Stimulated activated CD4-positive, alpha-beta T cell treated with anti-CD3 and anti-CD28 coated beads, Interleukin-1b, Interleukin-23, amount 100 ng/mL, for 48 hours (primary cell): ENCODE measurements at places on chromosomes 16 and 17.

GRCh38 chr17:63544467-63545301 lies 5.6 kb upstream of the DCAF7 start:
- no peak for DNase-seq

DNA sequence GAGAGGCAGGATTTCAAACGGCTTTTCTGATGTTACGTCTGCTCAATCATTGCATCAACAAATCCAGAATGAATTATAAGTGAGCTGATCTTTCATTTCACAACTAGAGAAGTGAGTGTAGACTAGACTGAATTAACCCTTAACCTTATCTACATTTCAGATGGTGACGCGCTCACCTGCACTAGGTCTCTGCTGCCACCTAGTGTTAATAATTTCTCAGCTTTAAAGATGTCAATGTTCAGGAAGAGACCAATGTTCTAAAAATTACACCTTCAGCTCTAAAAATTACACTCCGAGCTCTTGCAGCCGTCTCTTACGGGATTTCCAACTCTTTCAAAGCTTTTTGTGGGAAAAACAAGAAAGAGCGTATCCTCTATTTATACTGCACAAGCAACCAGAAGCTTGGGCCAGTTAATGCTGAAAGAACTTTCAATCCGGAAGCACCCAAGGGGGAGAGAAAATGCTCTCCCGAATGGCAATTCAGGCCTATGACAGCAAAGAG lies 88.2 kb upstream of the FA2H start:
- DNase-seq: peak; percentile 13

DNA sequence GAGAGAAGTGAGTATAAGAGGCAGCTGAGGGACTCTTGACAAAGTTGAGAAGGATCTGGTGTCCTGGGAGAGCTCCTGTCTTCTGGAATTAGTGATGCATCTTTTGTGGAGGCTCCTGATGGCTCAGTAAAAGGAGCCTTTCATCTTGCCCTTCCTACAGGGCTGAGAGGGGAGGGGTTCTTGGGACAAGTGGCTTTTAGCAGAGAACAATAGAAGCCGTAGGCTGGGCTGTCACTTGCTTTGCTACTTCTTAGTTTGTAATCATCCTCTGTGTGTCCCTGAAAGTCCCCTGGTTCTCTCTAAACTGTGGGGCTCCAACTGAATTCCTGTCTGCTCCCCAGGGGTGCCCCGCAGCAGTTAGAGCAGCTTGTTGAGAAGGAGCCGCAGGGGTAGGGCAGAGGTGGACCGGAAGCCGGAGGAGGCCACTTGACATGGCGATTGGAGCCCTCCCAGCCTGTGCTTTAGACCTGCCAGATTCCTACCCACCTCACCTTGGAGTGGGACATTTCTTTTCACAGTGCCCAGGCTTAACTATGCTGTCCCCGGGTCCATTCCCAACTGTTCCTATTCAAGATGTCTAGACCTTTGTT lies 85.1 kb downstream of the PRKCA start:
- no peak for DNase-seq

DNA sequence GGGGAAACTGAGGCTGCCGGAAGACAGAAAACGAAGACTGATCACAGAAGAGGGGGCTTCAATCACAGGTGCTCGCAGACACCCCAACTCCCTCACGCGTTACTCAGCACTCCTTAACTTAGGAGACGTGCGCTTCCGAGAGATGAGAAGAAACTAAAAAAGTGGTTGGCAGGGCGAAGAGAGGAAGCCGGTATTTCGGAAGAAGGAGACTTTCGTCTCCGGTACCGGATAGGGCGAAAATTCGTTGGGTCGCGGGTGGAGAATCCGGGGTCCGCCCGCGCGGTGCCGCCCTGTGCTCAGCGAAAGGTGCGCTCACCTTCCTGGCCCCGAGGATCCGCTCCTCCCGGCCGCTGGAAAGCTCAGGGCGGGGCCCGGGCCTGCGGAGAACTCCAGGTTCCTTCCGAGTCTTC lies 917 bp upstream of the TBX2 start:
- no peak for DNase-seq

- DNase-seq: no peak
These were observed 6.1 kb upstream of the C17orf107 start for GRCh38 chr17:4893272-4893671.

GRCh38 chr16:2689968-2690801 lies 7.9 kb downstream of the KCTD5 start:
- no peak for DNase-seq

- DNase-seq: no peak
These were observed 29.4 kb downstream of the UNK start for GRCh38 chr17:75814021-75814395.

DNA sequence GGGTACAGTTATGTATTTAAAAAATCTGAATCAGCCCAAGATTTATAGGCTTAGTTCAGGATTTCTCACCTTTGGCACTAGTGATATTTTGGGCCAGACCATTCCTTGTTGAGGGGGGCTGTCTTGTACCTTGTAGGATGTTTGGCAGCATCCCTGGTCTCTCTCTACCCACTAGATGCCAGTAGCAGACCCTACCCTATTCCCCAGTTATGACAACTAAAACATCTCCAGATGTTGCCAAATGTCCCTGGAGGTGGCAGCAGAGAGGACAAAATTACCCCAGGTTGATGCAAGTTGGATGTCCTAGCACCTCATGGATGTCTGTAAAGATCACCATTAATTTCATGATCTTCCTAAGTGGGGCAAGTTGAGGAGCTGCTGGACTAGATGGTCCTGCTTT lies 45.8 kb downstream of the SYT17 start:
- DNase-seq: no peak

GRCh38 chr16:56281249-56281805 lies 90.0 kb downstream of the GNAO1 start:
- DNase-seq: no peak

GRCh38 chr17:35146214-35146833 lies 1.3 kb upstream of the UNC45B start:
- no peak for DNase-seq

GRCh38 chr16:1825864-1826690 lies 548 bp downstream of the HAGH start:
- DNase-seq: peak; percentile 67

DNA sequence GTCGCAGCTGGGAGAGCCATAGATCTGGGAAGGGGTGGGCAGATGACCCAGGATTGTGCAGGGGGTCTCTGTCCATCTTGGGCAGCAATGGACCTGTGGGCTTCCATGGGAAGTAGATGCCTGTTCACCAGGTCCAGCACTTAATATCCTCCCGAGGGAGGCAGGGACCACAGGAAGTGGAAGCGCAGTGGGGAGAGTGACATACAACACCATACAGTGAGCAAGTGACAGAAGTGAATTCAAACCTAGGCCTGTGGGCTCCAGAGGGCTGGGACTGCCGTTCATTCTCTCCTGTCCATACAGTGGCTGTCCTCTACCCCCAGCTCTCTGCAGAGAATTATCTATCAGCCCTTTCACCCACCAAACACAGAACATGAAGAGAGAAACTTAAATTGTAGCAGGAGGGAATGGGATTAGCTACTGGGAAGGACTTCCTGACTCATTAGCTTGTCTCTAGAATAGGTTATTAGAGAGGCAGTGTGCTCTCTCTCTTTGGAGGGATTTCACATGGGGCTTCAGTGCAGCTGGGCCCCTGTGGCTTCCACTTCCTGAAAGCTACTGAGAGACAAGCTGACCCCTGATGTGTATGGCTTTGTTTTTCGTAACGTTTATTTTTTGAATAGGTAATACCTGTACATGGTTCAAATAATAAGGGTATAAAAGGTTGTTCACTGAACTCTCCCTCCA lies 13.1 kb upstream of the SEZ6 start:
- DNase-seq: no peak

DNA sequence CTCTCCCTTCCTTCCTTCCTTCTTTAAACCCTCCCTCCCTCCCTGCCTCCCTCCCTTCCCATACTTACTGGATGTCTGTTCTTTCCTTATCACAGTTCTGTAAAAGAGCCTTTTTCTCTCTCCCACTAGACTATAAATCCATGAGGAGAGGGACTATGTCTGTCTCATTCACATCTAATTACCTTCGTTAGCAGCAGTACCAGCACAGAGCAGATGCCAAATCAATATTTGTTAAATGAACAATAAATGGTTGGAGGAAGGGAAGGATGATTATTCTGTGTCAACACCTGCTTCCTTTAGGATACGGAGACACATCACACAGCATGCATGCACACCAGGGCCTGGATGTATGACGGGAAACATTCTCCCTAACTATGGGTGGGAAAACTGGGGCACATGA lies 94.2 kb downstream of the DNAH3 start:
- DNase-seq: no peak

DNA sequence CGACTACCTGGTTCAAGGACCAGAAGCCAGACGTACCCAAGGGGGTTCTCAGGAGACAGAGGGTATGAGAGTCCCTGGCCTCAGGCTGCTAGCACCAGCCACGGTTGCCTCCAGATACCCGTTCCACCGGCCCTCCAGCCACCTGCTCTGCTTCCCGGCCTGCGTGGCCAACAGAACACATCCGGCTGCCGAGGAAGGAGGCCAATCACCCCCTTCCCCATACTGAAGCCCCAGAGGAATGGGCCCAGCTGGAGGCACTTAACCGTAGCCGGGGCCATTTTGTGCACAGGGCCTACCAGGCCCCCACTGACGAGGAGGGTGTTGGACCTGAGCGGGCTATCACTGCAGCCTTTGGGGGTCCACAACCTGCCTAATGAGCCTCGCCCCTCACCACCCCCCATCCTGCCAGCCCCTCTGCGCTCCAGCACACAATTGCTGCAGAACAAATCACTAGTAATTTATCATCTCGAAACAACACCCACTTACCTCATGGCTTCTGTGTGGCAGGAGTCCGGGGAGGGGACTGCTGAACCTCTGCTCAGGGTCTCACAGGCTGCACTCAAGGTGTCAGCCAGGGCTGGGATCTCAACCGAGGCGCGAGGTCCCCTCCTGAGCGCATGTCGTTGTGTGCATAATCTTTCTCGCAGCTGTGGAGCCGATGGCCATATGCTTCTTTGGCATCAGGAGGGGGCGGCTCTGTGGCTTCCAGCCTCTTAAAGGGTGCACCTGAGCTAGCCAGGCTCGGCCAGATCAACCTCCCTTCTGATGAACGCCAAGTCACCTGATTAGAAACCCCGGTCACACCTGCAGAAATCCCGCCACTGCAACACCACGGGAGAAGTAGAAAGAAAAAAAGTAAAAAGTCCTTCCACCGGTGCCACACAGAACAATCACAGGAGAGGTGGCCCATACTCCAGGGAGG lies 10.1 kb upstream of the KREMEN2 start:
- no peak for DNase-seq

- DNase-seq: no peak
These were observed 21.5 kb upstream of the SRSF1 start for GRCh38 chr17:58028578-58028977.
